ENCODE measurements at places on chromosomes 1 and 21.

DNA sequence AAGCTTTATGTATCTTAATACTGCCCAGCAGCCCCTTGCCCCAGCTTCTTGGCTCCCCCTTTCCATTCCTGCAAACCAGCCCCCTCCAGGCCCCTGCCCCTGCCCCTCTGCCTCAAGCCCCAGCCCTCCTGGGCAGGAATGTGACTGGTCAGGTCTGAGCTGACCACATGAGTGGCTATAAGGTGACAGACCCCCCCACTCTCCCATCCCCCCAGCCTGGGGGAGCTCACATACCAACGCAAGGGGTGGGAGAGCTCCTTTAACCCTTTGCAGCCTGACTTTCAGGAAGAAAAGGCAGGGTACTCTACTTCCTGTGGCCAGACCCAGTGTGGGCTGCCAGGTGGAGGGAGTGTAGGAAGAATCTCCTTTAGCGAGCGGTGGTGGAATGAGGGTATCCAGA lies 33.2 kb downstream of the AHDC1 start:
- DNase-seq, result no peak

DNA sequence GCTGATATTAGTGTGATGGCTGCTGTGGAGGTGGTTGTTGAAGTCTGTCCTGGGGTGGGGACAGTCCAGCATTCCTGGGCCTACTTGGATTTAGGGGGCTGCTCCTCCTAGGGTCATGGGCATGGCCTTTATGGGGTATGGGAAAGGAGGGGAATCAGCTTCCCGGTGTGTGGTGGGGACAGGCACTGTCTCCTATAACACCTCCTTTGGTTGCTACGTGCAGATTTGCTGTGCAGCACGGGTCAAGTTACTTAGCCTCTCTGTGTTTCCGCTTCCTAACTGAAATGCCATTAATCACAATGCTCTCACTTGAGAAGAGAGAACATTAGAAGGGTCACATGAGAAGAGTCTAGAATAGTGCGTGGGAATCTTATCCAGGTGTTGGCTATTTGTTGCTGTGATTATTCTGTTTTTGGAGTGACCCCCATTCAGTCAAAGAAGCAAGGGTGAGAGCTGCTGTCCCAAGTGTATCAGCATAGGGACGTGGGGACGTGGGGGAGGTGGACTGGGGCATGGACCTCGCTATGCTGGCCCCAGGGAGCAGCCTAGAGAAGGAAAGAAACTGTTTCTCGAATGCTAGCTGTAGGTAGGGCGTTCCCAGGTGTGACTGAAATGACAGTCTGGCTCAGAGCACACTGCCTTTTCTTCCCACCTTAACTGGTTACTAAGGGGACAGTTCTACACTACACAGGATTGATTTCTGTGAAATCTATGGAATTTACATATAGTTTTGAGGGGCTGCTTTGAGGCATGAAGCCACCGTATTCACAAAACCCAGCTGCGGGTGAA lies 19.9 kb downstream of the SOX13 start:
- no peak for DNase-seq

- DNase-seq, result no peak
Measured at GRCh38 chr1:233097959-233098580, 147.7 kb downstream of the NTPCR start.

- peak; percentile 24 for DNase-seq
Measured at GRCh38 chr1:155859881-155860871, 809 bp downstream of the SYT11 start.

DNA sequence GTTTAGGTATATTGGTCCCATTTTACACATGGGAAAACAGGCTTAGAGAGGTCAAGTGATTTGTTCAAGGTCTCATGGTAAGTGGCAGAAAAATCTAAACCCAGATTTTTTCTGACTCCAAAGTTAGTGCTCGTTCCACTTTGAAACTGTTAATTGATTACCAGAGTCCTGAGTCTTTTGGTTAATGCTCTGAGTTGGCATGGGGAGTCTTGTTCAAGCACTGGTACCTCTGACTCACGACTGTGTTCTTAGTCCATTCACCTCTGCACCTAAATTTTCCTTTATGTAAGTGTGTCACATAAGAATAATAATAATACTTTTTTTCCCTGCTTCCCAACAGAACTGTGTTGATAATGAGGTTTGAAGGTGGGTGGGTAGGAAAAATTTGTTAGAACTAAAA lies 59.3 kb downstream of the VANGL2 start:
- no peak for DNase-seq
